CD4-positive, alpha-beta T cell treated with Interleukin-17A for 1 hour (primary cell): ENCODE measurements at places on chromosomes 2 and 18.

GRCh38 chr2:26033270-26033817 lies 540 bp upstream of the RAB10 start:
- DNase-seq, result no peak

DNA sequence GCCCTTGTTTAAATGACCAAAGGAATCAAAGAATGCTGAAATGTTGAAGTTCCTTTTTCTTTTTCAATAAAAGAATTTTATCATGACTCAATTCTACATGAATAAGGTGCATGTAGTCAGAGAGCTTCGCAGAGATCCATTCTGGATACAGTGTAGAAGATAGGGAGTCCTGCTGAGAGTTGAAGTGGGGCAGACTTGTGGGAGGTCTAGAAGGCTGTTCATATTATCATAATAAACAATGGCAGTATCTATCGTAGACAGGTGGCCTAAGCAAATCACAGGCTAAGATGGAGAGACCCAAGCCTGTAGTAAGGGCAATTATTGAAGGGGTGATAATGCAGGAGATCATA lies 1322.0 kb upstream of the CELF4 start:
- no peak for DNase-seq

- DNase-seq, result no peak
These were observed 350.6 kb upstream of the VRK2 start for GRCh38 chr2:57696016-57696415.

DNA sequence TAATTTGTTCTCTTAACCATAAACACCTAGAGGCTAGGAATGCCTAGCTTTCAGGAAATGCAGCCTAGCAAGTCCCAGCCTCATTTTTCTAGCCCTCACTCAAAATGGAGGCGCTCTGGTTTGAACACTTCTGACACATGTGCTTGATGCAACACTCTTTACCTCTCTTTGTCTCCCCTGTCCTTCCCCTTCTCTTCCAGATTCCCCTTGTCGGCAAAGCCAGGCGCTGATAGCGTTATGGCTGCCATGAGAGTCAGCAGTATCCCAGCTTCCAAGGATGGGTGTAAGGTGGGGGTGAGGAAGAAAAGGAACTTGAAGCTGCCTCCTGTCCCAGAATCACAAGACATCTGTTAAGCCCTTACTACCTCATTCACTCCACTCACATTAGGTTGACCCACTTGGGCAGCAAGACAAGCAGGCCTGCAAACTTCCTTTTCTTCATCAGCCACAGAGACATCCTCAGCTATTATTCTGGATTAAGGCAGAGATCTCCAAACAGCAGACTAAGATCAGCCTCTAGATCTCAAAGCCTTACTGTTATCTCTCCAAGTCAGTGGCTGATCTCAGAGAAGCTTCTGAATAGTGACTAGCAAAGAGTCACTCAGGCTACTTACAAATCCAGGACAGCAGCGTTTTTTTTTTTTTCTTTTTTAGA lies 1.9 kb upstream of the ST3GAL5 start:
- no peak for DNase-seq

GRCh38 chr2:227783404-227784138 lies 30.1 kb upstream of the CCL20 start:
- peak; percentile 53 for DNase-seq

GRCh38 chr2:110639972-110640371 lies 37.9 kb downstream of the BUB1 start:
- DNase-seq, result no peak

DNA sequence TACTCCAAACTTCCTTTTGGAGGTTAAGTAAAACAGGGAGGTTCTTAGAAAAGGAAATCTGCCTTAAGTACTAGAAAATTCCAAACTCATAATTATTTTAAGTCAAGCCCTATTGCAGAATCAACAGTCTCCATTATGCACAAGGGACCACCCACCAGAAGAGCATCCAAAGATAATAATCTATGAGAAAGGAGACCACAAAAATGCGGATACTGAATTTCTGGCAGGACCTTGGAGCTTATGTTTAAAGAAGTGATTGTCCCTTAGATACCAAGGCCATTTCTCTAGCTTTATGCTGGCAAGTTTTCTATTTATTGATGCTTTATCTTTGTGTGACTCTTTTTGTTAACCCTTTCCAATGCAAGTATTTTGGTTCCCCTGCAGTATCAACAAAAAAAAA lies 404.0 kb upstream of the MMADHC start:
- DNase-seq, result no peak

- DNase-seq, result no peak
These were observed 407.2 kb downstream of the PTPRM start for GRCh38 chr18:7974200-7974874.

GRCh38 chr2:200810252-200810997 lies 1.3 kb upstream of the BZW1 start:
- DNase-seq, result no peak

- no peak for DNase-seq
These were observed 18.7 kb upstream of the TMEM200C start for GRCh38 chr18:5914016-5914415.

- DNase-seq, result no peak
These were observed 211.4 kb upstream of the THUMPD2 start for GRCh38 chr2:39990335-39990900.

DNA sequence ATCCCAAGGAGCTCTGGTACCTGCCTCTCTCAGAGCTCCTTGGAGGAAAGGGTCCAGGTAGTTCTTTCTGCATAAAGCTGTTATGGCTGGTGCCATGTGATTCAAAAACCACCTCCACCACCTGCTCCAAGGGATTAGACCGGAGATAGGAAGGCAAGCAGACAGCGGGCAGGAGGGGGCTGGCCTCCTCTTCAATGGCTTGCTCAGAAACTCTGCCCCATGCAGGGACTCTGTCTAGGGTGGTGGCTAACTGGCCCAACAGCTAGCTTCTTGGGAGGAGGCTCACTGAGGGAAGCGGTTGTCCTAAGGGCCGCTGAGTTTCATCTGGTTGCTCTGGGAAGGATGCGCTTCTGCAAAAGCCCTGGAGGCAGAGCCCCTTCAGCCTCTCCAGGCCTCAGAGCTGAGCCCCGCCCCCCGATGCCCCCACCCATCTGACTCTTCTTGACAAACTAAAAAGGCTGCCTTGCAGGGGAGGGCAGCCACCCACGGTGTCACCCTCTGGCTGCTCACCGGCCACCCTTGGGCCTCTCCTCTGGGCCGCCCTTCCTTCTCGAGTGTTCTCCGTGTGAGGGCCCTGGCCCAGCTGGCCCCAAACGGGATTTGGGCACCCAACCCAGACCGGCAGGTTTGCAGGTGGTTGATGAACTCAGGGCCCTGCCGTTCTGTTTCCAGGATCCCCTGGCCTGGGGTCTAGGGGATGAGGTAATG lies 90.2 kb downstream of the MCFD2 start:
- DNase-seq, result no peak

DNA sequence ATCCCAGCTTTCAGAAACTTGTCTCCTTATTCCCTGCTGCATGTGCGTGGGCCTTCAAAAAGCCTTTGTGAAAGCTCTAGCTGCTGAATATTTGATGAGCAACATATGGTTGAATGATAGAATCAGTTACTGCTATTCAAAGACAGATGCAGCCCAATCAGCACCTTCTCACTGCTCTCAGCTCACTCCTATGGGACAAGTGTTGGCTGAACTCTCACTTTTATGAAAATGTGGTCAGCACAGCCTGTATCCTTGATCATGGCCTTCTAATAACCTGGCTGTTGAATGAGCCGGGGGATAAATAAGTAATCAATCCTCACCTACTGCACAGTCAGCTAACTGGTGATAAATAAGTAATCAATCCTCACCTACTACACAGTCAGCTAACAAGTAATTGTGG lies 103.2 kb downstream of the PIEZO2 start:
- no peak for DNase-seq

DNA sequence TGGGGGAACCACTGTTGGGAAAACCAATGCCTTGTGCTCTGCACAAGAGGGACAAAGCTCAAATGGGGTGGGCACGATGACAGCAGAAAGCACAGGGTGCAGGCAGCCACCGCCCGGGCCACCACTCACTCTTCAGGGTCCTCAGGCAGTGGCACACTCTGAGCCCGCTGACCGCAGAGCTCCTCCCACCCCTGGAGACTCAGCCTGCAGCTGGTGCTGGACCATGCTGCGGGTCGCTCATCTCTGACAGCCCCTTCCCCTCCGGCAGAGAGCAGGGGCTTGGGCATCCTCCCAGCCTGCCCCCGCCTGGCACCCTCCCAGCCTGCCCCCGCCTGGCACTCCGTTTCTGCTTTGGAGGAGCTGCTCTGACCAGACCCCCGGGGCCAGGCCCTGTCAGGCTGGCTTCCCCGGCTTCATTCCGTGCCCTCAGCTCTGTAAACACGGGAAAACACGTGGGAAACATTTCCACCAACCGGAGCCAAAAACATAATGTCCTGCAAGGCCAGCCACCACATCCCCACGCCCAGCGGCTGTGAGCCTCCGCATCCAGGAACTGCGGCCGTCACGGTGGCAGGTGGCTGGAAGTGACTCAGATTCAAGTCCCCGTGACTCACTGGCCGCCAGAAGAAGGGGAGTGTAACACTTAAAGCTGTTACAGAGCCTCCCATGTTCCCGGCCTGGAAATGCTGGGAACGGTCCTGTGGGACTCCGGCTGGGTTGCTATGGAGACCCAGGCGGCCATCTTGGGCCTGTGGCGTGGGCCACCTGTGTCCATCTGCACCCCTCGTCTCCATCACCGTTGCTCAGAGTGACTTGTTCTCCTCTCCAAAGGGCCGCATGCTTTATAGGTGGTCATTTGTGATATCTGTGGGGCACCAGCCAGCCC lies 6.8 kb upstream of the SNED1 start:
- DNase-seq, result no peak

GRCh38 chr2:216181953-216182461 lies 72.9 kb downstream of the XRCC5 start:
- DNase-seq, result no peak

DNA sequence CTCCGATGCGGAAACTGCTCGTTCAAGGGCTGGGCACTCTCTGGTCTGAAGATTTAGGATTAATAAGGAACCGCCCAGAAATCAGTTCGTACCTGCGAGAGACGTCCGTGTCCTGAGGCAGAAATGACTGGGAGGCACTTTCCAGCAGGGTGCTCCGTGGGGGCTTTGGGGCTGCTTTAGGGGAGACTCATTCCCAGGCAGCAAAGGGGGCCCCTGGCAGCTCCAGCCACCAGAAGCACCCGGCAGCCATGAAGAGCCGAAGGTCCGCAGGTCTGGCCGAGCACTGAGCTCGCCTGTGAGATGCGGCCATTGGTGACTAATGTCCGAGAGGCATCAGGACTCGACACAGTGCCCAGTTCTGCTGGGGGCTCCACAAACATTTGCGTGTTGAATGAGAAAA lies 20.9 kb downstream of the KCNG2 start:
- DNase-seq, result no peak

DNA sequence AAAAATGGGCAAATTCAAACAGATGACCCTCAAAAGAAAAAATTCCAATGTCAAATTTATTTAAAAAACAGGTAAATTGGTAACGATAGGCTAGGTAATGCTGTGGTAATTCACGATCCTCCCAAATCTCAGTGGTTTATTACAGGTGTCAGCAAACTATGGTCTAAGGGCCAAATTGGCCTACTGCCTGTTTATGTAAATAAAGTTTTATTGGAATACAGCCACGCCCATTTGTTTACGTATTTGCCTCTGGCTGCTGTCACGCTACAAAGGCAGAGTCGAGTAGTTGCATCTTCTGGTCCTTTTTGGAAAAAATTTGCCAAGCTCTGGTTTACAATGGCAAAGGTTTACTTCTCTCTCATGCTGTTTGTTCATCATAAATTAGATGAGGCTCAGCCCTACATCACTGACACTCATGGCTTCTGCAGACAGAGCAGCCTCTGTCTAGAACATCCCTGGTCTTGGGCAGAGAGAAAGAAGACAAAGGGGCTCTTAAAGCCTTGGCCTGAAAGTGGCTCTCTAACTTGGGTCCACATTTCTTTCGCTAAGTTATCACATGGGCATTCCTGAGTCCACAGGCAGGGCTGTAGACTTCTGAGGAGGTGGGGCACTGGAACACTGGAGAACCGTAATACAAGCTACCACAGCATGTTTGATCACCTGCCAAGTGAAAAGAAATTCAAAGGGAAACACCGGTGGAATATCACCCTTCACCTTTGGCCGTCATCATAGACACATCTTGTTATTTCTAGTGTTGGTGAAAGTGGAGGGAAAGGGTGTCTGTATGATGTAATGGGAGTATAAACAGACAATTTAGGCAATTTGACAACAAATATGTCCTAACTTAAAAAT lies 34.8 kb downstream of the SP110 start:
- no peak for DNase-seq

- DNase-seq, result no peak
These were observed 49.7 kb upstream of the CD28 start for GRCh38 chr2:203656522-203657287.

DNA sequence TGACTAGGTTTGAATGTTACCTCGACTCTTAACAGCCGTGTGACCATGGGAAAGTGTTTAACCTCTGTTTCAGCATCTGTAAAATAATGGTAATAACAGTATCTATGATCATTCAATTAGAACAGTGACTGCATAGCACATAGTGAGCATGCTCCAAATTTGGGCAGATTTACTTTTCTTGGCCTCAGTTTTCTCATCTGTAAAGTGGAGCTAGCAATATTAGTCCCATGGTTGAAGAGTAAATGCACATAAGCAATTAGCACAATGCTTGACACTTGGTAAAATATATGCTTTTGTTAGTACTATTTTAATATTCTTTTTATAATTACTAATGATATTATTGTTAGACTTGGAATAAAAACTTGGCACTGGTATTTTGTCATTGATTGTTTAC lies 66.4 kb upstream of the TANC1 start:
- DNase-seq, result no peak

DNA sequence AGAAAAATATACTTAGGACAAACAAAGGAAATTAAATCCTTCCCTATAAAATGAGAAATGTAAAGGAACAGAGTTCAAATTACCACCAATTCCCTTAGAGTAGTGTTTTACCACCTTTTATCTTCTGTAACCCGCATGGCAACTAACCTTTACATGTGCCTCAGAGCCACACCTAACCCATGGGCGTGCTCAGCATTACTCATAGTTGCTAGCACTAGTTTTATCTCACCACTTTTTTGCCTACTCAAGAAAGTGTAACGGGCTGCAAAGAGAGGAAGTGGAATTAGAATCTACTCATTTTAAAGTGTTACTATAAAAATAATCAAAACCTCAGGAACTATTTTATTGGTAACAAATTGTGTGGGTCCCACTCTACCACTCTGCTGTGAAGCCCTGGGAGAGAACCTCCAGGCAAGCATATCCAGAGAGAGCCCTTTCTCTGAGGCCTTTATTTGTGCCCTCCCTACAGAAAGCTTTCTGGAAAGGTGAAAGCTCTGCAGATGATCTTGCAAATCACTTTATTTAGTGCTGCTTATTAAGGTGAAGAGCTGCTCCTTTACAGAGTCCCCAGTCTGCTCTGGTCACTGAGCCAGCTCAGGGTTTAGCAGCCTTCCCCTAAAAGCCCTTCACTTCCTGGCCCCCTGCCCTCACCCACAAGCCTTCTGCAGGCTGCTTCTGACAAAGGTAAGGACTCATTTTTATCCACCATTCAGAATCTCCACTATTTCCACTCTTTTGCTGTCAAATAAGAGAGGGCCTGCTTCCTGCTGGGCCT lies 98.8 kb downstream of the TRABD2A start:
- DNase-seq, result peak; percentile 74

GRCh38 chr2:43276962-43277391 lies 50.6 kb upstream of the ZFP36L2 start:
- no peak for DNase-seq

- DNase-seq, result no peak
These were observed 9.9 kb downstream of the ST3GAL5 start for GRCh38 chr2:85878719-85879370.

- no peak for DNase-seq
These were observed 20.6 kb upstream of the ACSL3 start for GRCh38 chr2:222840060-222840802.

GRCh38 chr2:26537826-26538475 lies 60.0 kb upstream of the OTOF start:
- no peak for DNase-seq
